ENCODE measurements at places on chromosomes 12 and 14. TPM values are rescaled to one million over a fixed set of nuclear protein-coding genes. Genes with fewer than 3 reads are reported as not detected.

Gene PCED1B
- 1.2 TPM for total RNA-seq

DNA sequence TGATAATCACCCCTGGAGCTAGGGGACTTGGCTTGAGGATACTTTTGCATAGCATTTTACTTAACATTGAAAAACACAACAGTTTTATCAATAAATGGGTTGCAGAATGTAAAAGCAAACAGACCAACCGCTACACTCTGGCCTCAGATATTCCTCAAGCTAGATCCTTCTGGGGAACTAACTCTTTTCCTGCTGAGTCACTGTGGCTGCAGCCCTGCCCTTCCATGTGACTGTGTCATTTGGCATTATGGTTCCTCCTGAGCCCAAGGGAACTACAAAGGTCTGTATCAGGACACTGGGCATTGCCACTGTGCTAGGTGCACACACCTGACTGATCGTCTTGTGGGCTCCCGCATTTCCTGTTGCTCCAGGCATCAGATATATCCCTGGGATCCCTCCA is 56.6 kb downstream of the TTC9 start:
- no peak for DNase-seq

- DNase-seq = no peak
These were observed 141.8 kb upstream of the DYRK2 start for GRCh38 chr12:67506739-67507138.

GRCh38 chr12:49982246-49983087 is 9.7 kb downstream of the AQP6 start:
- DNase-seq = no peak

DNA sequence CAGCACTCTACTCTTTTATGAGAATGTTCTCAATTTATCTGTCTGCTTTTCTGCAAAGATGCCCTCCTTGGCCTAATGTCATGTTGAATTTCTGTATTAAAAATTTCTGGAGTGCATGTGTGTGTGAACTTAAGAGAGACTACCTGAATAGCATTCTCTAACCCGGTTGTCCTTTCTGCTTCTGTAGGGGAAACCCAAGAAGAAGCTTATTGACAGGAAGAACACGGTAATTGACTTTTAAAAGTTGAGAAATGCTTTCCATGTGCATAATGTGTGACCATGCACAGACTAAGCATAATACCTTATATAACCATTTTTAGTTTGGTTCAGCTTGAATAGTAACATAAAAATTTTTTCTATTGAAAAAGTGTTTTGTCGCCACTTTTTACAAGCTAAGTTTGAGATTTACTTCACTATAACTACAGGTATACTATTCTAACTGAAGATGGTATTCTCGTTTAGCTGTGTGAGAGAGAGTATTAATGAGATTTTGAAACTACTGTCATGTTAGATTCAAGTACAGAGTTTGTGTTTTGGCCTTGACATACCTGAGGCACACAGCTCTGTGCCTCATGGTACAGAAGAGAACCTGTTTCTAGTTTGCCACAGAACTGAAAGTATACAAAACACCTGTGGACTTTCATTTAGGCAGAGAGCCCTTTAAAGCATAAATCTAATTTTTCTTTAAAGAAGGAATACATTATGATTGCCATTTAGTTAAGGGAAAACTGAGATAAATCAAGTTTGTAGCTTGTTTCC is 96.8 kb downstream of the TTLL5 start:
- DNase-seq = no peak

Gene NOVA1
- 1.1 TPM for total RNA-seq

- DNase-seq = no peak
These were observed 59.2 kb downstream of the IFT81 start for GRCh38 chr12:110183386-110183785.

DNA sequence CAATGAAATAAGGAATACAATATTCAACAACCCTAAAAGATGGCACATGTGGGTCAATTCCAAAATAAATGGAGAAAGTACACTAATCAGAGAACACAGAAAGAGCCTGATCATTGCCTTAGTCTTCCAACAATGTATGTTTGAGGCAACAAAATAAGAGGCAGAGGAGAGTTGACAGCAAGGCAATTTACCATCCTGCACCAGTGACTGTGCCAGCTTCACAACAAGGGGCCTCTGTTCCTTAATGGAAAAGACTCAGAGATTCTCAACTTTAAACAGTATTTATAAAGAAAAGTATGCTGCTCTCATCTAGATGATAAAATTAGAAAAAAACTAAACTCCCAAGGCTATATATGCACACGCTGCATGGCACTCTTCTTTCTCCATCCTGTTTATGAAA is 25.9 kb downstream of the EPS8 start:
- DNase-seq = no peak

DNA sequence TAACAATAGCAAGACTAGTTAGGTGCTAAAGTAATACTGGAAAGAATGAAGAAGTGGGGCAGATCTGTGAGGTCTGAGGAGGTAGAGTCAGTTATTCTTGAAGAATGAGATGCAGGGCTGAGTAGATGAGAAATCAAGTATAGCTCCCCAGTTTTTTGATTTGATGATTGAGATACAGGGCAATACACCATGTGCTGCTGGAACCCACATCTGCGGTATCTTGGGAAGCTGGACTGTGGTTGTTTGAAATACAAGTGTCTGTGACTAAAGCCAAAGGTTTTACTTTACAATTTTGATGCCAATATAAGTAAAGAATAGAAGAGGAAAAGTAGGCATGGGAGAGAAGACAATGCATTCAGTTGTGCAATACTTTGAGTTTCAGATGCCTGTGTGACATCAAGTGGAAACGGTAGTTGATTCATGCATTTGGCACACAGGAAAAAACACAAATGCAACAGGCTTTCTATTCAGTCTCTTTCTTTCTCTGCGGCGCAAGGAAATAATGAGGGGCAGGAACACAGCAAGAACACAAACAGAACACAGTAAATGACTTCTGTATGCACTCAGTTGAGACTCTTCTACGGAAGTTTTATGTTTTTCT is 190.2 kb upstream of the SLC38A2 start:
- DNase-seq = no peak

Gene ANKS1B
- total RNA-seq = 14.2 TPM

- no peak for DNase-seq
These were observed 4.6 kb upstream of the DIO3 start for GRCh38 chr14:101556566-101557320.

GRCh38 chr12:112018571-112019237 is 5.5 kb downstream of the ERP29 start:
- DNase-seq = no peak

DNA sequence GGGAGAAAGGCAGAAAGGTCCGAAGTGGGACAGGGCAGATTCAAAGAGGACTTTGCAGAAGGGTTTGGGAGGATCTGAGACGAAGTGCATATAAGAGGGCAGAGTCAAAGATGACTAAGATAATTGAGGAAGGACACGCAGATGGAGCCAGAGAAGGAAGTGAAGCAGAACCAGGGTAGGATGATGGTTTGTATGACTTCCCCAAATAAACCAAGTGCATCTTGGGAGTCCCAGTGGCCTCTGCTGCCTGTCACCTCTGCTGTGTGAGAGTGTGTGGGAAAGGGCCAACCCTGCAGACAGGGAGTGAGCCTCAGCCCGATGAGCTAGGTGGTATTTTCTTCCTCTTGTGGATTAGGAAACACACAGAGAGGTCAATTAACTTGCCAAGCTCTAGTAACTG is 36.8 kb downstream of the FLVCR2 start:
- DNase-seq = no peak

Gene ASCL1
- not detected for total RNA-seq

DNA sequence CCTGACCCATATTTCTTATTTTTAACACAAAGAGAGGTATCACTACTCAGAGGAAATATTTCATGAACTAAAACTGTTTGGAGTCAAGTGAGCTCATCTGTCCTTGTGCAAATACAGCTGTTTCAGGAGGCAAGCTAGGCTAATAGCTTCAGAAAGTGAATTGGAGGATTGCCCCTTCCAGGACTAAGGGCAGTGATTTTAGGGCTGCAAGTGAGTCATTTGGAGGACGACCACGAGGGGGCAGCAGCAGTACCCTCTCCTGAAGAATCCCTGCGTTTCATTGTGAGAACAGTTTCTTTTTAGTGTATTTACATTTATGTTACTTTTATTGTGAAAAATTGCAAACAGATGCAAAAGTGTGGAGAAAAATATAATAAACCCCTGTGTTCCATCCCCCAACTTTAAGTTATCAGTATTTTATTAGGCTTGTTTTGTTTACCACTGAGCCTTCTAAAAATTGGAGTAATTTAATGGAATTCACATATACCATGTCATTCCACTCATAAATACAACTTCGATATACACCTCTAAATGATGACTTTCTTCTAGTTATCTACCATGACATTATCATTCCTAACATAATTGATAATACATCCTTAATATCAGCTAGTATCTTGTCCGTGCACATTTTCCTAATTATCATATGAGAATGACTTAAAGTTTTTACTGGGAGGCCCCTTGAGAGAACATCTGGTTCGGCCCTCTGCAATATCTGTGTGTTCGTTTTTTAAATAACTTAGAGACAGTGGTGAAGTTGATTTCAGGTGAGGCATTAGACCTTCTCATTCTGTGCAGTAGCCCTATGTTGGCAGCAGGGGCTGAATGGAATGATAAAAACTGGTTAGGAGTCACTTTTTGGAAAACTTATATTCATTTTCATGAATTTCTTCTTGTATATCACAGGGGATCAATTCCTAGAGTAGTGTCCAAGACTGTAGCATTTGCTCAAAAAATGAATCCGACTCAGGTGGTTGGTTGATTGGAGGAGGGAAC is 13.7 kb downstream of the FOXJ2 start:
- no peak for DNase-seq

- DNase-seq = no peak
These were observed 17.5 kb upstream of the ERGIC2 start for GRCh38 chr12:29398495-29398894.

GRCh38 chr12:21223930-21224329 is 92.9 kb downstream of the SLCO1B1 start:
- no peak for DNase-seq

DNA sequence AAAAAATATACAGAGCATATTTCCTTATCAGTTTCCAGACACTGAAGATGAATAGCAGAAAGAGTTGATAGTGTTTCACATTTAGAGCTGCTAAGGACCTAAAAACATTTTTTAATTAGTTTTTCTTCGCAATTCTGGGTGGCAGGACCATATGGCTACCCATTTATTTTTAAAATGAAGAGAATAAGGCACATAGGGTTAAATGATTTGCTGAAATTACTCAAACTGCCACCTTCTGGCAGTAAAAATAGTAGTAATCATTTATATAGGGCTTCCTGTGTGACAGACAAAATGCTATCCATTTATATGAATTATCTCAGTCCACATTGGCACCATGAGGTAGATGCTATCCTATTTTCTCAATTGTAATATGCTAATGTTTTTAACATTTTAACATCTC is 108.6 kb upstream of the CCDC196 start:
- DNase-seq = no peak

GRCh38 chr12:14991069-14991468 is 18.2 kb downstream of the PDE6H start:
- DNase-seq = no peak

DNA sequence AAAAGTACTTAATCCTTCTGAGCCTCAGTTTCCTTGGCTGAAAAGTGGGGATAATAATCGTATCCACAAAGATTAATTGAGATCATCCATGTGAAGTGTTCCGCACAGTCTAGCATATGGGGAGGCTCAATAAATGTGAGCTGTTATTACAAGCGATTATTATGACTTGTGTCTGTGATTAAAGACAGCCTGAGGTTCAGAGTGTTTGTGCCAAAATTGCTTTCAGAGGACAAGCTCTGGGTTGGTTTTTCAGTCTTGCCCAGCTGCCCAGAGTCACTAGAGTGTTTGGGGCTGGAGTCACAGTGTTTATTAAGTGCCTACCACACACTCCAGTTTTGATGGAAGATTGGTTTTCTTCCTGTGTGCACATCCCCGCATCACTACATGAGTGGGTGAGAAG is 53.5 kb downstream of the NTF3 start:
- no peak for DNase-seq

DNA sequence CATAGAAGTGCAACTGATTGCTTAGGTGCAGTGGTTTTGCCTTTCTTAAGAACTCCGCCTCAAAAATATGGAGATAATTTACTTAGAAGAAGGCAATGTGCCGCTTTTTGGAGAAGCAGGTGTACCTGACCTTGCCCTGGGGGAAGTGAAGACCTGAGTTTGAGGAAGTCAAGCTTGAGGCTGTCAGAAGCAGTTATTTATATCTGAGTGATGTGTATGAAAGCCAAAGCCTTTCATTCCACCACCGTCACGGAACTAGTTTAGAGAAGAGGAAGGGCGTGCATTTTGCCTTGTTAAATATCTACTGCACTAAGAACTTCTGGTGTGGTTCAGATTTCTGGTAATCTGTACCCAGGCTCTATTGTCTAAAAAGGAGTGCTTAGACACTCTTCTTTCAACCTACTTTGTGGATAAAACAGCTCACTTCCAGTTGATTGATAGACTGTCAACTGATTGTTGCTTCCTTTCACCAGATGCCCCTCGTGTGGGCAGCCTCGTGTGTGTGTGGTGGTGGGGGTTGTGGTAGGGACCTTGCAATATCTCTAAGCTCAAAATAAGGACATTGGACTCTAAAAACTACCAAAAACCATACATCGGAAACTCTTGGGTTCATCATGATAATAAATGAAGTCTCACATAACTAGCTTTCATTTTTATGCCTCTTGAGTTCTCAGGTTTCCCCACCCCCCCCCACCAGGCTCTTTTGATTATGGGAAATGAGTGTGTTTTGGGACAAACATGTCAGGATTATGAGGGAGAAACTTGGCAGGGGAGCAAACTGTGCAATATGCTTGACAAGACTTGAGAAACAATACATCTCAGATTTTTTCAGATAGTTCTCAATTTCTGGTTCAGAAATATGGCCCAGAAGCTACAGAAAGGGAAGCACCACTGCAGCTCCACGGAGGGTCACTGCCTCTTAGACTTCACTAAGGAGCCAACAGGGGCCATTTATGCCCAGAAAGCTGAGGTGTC is 78.6 kb downstream of the ARF6 start:
- DNase-seq = no peak

Gene ANO4
- not detected for total RNA-seq

Gene CLEC2A
- not detected for total RNA-seq

Gene GXYLT1
- total RNA-seq = 7.1 TPM

Gene FOXN3
- 91.4 TPM for total RNA-seq

Gene IAPP
- not detected for total RNA-seq

Gene PTPRB
- 4.0 TPM for total RNA-seq

DNA sequence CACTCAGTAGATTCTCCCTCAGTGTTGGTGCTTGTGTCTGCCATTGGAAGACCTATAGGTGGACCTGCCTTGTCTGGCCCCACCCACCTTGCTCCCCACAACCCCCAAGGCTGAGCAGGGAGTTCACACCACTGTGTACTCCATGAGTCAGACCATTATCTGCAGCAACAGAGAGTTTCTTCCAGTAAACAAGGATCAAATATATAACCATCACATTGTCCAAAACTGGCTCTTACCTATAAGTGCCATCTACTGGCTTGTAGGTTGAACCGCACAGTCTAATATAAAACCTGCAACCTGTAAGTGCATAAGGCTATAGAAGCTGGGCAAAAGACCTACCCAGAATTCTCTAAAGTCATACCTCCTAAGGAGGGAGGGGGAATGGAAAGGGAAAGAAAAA is 7.9 kb downstream of the TAS2R13 start:
- DNase-seq = no peak

Gene KRT5
- 7,921 TPM for total RNA-seq

Gene SERPINA12
- total RNA-seq = not detected

Gene ACAD10
- 18.3 TPM for total RNA-seq

Measured in esophagus squamous epithelium (tissue), 5 donors.